ENCODE measurements at places on chromosomes 11 and 22.

- no peak for DNase-seq
Measured at GRCh38 chr11:31959716-31960115, 131.2 kb upstream of the RCN1 start.

GRCh38 chr22:27476729-27477128 is 324.8 kb downstream of the MN1 start:
- no peak for DNase-seq

DNA sequence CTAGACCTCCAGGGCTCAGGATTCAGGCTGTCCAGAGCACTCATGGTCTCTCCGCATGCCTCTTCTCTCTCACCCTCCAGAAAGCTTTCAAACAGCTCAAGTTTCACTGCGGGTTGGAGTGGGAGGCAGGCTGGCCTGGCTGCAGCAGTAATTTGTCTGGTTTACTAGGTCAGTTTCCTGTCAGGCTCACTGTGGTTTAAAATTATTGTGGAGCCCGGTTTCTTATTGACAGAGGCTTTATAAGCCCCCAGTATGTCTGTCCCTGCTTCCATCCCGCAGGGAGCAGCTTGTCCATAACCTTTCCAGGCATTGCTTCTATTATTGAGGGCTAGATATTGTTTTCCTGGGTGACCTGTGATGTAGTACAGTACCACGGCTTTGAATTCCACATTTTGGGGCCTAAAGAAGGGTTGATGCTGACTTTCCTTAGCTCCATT is 235.3 kb upstream of the SORL1-AS1 start:
- DNase-seq, result no peak

DNA sequence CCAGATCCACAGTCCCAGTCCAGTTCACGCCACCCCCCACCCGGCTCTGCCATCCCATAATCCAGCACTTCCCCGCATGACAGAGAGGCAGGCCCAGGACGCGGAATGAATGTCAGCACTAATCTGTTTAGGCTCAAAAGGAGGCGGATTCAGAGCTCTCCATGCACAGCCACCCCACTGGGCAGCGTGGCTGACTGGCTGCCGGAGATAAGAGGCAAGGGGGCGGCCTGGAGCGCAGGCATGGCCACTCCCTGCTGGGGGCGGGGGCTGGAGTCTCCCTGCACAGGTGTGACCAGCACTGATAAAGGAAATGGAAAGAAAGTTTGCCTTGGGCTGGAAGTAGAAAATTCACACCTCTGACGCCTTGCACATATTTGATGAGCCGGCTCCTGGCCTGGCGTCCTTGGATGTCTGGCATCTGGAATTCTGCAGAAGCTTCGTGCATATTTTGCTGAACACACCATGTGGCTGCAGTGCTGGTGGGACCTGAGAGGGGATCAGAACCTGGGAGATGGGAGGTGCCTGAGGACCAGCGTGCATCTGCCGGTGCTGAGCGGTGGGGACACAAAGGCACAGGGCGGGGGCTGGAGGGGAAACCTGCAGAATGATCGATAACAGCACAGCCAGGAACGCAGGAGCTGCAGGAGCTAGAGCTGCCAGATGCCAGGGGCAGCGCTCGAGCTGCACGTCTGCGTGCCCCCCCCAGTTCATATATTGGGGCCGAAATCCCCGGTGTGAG is 344.4 kb downstream of the CTTN start:
- no peak for DNase-seq

- DNase-seq, result no peak
Measured at GRCh38 chr11:72741429-72741833, 10.8 kb downstream of the ARAP1 start.

DNA sequence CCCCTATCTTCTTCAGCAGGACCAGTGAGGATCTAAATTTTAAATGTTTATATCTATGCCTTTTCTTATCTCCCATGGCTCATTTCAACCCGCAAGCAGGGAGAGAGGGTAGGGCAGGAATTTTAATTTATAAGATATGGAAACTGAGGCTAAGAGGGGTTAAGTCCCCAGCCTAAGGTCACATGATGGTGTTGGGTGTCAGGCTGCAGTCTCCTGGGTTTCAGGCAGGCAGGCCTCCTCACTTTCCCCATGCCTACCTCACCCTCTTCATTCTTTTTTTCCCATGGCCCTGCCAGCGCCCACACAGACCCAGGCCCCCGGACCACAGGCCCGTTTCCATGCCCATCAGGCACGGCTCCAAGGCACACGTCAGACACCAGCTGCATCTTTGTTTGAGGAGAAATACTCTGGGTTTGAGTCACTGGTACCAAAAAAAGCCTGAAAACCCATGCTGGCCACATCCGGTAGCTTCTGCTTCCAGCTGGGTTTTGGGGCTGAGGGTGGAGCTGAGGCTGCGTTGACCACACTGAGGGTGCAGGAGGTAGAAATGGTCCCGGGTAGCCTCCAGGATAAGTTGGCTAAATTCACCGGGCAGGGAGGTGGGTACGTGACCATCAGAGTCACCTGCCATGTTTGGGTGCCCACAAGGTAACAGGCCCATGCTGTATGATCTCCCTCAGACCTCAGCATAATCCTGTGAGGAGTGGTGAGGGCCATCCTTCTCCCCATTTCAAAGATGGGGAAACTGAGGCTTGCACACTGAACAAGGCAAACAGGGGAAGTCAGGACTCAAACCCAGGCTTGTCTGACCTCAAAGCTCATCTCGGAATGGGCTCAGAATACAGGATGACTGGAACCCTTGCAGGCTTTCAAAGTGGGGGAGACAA is 7.5 kb downstream of the CRYBB1 start:
- DNase-seq, result peak; percentile 45

Data from germinal center (tissue), 1 donor.